Cardiac septum (tissue), 1 donor: ENCODE measurements at places on chromosomes 7 and 10. TPM values are rescaled to one million over a fixed set of nuclear protein-coding genes. Genes with fewer than 3 reads are reported as not detected.

- peak; percentile 69 for DNase-seq
Measured at GRCh38 chr7:131527456-131527855, 29.0 kb downstream of the PODXL start.

- DNase-seq = no peak
Measured at GRCh38 chr7:98686466-98687080, 69.5 kb downstream of the NPTX2 start.

DNA sequence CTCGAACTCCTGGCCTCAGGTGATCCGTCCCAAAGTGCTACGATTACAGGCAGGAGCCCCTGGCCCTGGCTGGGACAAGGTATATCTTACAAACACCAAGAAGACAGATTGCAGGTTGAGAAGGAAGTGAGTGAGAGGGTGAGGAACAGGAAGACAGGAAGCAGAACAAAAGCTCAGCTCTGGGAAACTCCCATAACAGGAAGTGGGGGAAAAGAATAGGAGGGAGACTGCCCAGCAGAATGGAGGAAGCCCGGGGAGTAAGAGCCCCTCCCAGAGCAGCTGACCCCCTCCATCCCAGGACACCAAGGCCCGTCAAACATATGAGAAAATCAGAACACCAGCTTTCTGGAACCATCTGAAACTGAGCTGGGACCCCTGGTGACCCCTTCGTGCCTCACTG is 2.9 kb downstream of the TECPR1 start:
- DNase-seq = no peak

DNA sequence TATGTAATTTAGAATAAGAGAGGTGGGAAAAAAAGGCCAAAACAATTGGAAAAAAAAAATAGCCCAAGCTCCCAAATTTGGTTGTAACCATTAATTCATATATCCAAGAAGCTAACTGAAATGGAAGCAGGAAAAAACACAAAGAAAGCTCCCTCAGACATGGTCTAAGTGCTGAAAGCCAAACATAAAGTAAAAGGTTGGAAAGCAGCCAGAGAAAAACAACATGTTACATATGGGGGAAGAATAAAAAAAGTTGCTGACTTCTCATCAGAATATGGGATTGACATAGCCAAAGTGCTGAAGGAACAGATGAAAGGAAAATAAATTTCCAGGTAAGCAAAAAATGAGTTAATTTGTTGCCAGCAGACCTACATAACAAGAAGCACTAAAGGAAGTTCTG is 40.3 kb downstream of the PDZD8 start:
- DNase-seq = no peak

DNA sequence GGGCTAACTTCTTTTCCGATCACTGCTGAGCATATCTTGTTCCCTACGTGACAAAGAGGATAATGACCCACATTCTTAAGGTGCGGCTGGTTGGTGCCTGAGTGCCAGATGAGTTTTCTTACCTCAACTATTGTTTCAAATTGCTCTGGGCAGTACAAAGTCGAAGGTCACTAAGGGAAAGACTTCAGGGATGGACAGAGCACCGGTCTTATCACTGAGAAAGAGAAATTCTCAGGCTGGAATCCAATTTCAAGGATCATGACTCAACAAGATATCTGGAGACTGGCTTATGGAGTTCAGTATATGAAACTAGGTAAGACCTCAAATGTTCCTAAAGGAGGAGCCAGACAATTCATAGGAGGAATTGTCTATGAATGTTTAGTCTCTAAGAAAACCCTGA is 780.3 kb downstream of the SUGCT start:
- DNase-seq = no peak

DNA sequence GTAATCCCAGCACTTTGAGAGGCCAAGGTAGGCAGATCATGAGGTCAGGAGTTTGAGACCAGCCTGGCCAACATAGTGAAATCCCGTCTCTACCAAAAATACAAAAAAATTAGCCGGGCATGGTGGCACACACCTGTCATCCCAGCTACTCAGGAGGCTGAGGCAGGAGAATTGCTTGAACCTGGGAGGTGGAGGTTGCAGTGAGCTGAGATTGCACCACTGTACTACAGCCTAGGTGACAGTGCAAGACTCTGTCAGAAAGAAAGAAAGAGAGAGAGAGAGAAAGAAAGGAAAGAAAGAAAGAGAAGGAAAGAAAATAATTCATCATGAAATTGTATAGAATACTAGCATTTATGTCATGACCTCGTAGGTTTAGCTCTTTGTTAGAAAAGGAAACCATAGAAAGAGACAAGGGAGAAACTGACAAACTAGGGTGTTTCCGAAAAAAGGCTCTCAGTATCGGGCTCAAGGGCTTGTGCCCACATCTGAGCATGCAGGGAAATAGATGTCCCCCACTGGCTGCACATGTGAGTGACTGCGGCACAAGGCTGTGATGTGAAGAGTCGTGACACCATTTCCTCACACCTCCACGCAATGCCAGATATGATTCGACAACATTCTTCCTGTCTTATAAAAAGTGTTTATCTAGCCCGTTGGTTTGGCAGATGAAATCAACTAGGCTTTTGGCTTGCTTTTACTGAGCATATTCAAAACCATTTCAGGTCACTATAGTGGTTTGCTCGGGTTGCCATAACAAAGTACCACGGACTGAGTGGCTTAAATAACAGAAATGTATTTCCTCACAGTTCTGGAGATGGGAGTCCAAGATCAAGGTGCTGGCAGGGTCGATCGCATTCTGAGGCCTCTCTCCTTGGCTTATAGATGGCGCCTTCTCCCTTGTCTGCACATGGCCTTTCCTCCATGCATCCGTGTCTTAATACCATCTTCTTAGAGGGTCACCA is 2.0 kb downstream of the SRGN start:
- peak; percentile 83 for DNase-seq

DNA sequence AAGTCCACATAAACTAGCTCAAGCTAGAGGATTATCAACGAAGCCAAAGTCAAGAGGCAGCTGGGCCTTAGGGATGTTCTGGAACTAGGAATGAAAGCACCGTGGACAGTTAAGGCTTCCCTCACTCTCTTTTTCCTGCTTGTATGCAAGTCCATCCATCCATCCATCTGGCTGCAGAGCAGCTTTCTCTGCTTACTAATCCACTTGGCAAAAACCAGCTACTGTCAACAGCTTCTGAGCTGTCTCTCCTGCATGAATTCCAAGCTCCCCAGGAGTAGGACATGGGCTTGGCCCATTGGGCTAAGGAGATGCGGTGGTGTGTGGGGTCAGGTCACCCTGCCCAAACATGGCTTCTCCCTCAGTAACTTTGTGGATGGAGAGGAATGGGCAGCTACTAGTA is 66.2 kb downstream of the NAMPT start:
- DNase-seq = no peak

Gene CNNM2
- total RNA-seq = 5.9 TPM

GRCh38 chr7:68420342-68421192 is 1177.7 kb upstream of the AUTS2 start:
- DNase-seq = no peak

Gene CH25H
- total RNA-seq = 1.00 TPM

GRCh38 chr10:59079386-59080226 is 96.8 kb upstream of the PHYHIPL start:
- DNase-seq = no peak

DNA sequence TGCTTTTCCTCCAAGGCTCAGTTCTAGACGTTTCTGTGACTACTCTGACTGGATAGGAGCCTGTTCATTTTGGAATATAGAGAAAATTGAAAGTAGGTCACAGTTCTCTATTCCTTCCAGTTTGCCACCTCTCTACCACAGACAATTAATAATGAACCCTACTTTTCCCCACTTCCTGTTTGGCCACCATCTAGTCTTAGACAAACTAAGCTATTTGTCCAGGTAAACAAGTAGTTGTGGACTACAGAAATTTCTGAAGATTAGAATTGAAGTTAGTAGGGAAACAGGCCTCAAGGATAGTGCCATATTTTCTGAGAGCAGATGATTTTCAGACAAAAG is 87.0 kb downstream of the AUTS2 start:
- DNase-seq = no peak

- DNase-seq = no peak
Measured at GRCh38 chr10:128751284-128751683, 625.1 kb upstream of the MKI67 start.

- no peak for DNase-seq
Measured at GRCh38 chr10:14330388-14331061, at the start of gene FRMD4A. FRMD4A (minus strand) TSS chr10:14330924.

DNA sequence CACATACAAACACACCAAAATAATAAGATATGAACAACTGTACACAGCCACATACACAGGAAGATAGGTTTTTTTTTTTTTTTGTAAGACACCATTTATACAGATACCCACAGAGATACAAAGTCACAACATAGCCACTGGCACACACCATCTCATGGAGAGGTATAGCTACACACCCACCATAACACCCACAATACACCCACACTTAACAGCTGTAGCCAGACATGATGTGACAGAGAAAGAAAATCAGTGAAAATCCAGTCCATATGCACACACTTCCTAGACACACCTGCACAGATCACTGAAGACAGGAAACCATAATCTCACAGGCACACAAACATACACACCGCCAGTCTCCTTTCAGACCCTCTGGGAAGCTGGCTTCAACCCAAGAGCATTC is 62.4 kb upstream of the PAX2 start:
- no peak for DNase-seq

DNA sequence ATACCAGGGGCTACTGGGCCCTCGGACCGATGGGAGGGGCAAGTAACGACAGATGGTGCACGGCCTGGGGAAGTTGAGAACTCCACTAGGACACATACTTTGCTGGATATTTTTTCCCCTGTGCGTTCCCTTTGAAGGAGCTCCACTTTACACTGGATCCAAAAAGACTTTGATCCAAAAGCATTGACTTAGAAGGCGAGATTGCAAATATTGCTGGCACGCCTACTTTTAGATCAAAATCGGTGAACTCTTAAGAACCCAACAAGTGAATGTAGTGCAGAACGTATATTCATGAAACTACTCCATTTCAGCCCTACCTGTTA is 436 bp upstream of the SLC25A13 start:
- DNase-seq = no peak

DNA sequence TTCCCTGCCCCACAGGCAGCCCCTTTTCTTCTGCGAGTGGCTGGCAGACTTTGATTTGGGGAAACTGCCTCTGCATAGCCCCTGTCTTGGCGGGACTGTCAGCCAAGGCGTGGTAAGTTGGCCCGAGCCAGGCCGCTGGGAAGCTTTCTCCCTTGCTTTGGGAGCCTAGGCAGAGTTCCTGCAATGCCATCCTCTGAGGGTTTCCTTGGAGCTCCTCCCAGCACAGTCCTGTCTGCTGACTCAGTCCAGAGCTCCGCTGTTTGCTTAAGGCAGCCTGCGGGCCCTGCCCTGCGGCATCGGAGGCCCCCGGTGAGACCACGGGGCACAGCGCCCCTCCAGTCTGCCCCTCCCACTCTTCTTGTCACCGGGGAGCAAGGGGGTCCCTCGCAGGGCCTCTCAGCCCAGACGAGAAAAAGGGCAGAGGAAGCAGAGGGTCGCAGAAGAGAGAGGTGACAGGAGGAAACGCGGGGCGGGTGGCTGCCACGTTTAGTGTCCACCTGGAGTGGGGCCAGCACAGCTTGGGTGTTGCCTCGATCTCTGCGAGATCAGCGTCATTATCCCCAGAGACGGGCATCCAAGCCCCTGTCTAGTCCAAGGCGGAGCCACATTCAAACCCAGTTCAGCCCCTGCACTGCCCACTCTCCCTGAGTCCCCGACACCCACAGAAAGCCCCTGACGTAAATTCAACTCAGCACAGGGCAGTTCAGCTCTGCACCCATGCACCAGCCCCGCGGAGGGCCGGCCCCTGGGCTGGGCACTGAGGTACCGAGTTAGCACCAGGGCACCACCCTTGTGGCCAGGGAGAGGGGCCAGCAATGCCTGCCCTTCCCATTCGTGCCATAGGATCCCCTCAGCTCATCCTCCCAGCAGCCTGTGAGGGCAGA is 59.0 kb upstream of the CHST15 start:
- DNase-seq = peak; percentile 75

DNA sequence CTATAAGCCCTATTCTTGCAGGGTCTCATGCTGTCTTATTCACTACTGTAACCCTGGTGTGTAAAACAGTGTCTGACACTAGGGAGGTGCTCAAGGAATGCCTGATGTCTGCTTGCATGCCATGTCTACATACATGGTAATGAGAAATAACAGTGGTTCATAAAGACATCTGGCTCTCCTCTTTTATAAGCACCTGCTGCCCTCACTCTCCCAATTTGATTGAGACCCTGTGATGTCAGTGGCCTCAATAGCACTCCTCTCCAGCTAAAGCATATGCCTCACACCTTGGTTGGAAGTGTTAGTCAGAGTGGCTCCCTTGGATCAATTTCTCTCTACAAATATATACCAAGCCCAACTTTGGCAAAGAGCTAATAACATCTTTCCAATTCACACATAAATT is 30.6 kb downstream of the ANK3 start:
- DNase-seq = no peak

DNA sequence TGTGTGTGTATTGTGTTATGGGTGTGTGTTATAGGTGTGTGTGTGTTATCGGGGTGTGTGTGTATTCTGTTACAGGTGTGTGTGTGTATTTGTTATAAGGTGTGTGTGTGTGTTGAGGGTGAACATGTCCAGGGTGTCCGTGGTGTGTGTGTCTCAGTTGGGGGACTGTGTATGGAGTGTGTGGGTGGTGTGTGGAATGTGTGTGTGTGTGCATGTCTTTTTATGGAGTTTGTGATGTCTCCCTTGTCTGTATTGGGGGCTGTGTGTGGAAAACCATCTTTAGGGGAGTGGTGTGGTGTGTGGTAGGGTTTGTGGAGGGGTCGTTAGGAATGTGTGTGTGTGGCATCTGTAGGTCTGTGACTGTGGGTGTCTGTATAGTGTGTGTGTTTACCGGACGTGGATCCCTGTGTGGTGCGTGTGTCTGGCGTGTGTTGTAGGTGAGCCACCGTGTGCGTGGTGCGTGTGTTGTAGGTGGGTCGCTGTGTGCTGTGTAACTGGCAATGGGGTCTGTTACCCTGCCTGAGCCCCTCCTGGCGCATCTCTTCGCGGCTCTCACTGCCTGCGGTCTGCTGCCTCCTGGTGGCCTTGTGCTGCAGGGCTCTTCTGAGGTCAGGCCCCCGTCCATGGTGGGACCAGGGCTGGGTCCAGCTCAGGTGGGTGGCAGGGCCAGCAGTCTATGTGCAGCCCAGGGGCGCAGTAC is 61.7 kb downstream of the PALD1 start:
- DNase-seq = no peak

- no peak for DNase-seq
Measured at GRCh38 chr7:23107781-23108180, 2.2 kb downstream of the KLHL7 start.

Gene DPP6
- total RNA-seq = not detected

- no peak for DNase-seq
Measured at GRCh38 chr10:93707623-93708022, 5.2 kb upstream of the FRA10AC1 start.

Gene ATG9B
- 0.13 TPM for total RNA-seq

- DNase-seq = no peak
Measured at GRCh38 chr10:77192402-77192801, 445.2 kb downstream of the KCNMA1 start.

Gene LRGUK
- 0.24 TPM for total RNA-seq
